ENCODE measurements at places on chromosomes 2 and 18. TPM values are rescaled to one million over a fixed set of nuclear protein-coding genes. Genes with fewer than 3 reads are reported as not detected.

- DNase-seq: no peak
Measured at GRCh38 chr2:45898819-45899218, 247.3 kb downstream of the PRKCE start.

Gene TMEFF2
- not detected for total RNA-seq

Gene ZNF385B
- total RNA-seq: 5.3 TPM

GRCh38 chr2:207995887-207996286 lies 29.4 kb downstream of the PLEKHM3 start:
- DNase-seq: no peak

Gene MC5R
- total RNA-seq: not detected

- DNase-seq: no peak
Measured at GRCh38 chr2:37630301-37630700, 41.1 kb downstream of the CDC42EP3 start.

Gene MRO
- 2.0 TPM for total RNA-seq

DNA sequence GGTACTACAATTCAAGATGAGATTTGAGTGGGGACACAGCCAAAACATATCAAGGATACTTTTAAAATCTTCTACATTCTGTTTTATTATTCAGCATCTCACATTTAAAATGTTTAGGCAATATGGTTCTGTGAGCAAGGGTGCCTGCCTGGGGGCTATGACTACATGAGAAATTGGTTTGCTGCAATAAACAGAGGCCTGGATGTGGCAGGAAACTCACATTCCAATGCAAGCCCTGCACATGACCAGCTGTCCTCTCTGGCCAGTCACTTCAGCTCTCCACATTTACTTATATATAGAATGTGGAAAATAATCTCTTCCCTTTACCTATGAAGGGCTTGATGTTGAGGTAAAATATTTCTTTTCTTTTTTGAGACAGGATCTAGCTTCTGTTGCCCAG lies 193.4 kb downstream of the LRRTM1 start:
- no peak for DNase-seq

DNA sequence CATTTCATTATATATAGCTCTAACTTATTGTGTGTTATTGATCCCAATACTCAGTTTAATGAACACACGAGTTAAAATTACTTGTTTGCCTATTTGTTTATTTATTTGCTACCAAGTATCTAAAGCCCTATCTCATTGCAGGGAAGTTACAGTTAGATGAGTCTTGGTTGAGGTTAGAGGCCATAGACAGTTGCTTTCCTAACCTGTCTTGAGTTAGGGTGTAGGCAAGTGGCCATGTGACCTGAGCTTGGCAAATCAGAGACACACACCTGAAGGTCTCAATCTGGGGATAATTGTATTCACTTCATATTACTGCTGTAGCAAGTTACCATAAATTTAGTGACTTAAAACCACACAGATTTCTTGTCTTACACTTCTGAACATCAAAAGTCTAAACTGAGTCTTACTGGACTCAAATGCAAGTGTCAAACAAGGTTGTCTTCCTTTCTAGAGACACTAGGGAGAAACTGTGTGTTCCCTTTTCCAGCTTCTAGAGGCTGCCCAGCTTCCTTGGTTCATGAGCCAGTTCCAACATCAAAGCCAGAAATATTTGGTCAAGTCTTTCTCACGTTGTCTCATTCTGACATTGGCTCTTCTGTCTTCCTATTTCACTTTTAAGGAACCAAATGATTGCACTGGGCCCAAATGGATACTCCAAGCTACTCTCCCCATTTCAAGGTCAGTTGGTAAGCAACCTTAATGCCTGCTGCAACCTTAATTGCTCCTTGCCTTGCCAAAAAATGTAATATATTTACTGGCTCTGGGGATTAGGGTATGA lies 39.7 kb downstream of the COL3A1 start:
- DNase-seq: no peak

Gene OTX1
- not detected for total RNA-seq

Gene LIMS3
- 3.7 TPM for total RNA-seq

- no peak for DNase-seq
Measured at GRCh38 chr18:79819968-79820351, 22.2 kb downstream of the KCNG2 start.

GRCh38 chr2:41698678-41699422 lies 349.0 kb upstream of the PKDCC start:
- DNase-seq: peak; percentile 70

- DNase-seq: no peak
Measured at GRCh38 chr2:118814368-118814767, 33.1 kb downstream of the EN1 start.

Gene ABCG5
- total RNA-seq: not detected

Gene ANKRD30B
- 17.2 TPM for total RNA-seq

GRCh38 chr2:206698811-206699210 lies 19.4 kb downstream of the DYTN start:
- DNase-seq: no peak

Gene ALLC
- 7.6 TPM for total RNA-seq

- DNase-seq: no peak
Measured at GRCh38 chr2:62201307-62201706, 5.4 kb downstream of the B3GNT2 start.

- no peak for DNase-seq
Measured at GRCh38 chr2:101698014-101698843, 722 bp downstream of the MAP4K4 start.

DNA sequence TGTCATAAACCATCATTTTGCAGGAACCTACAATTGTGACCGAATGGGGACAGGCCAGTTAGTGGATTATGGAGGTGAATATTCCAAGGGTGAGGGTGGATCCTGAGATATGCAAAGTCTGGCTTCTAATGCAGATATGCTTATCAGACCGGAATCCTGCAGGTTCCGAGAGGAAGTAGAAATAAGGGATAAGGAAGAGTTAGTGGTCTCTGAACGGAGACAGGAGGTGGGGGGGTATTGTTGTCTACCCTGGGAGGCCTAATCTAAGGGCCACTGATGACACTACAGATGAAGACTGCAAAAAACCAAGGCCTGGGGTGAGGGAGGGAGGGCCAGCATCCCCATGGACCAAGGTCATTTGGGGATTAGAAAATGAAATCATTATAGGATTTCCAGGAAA lies 67.7 kb upstream of the GATA6 start:
- no peak for DNase-seq

DNA sequence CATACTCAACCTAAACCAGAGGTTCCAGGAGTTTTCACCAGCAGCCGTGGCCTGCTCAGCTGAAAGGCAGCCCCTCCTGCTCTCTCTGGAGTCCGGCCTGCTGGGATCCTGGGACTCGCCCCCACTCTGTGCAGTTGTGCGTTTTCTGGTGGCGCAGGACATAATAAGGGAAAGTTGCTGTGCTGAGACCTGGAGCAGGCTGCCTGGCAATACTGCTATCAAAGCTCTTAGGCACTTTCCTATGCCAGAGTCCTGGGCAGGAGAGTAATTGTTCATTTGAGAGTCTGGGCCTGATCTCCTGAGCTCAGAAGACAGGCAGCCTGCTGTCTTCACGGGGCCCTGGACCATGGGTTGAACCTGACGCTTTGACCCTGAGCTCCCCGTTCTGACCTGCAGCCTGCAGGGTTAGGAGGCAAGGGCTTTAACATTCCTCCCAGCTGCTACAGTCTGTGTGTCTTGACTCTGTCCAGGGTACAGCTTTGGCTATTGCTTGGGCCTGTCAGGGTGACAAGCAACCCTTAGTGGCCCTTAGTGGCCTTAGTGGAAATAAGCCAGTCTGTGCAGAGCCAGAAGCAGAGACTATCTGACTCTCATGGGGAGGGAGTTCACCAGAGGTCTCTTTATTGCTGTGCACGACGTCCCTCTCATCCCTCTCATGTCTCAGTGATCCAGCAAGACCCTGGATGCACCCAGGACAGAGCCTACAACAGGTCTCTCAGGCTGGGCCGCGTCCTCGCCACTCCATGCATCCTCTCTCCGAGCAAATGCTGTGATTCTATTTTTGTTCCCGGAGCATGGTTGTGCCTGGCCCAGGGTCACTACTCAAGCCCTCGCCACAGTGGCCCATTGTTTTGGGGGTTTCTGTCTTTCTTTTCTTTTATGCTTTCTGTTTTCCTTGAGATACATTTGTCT lies 60.6 kb downstream of the ACKR3 start:
- peak; percentile 50 for DNase-seq

GRCh38 chr2:156042895-156043294 lies 289.6 kb downstream of the NR4A2 start:
- DNase-seq: no peak

Gene CLASP1
- 72.7 TPM for total RNA-seq

DNA sequence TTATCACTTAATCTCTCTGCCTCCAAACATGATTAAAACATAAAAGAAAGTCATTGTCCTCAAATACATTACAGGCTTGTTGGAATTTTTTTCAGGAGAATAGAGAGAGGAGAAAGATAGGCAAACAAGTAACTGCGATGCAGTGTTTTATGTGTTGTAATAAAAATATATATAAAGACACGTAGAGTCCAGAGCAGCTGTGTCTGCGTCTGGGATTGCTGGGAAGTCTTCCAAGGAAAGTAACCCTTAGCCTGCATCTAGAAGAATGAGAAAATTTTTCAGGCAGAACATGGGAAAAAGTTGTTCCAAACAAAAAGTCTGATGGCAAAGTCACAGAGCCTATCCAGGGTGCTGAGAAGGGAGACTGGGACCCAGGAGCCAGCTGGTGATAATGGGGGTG lies 91.8 kb upstream of the ST6GAL2 start:
- no peak for DNase-seq

DNA sequence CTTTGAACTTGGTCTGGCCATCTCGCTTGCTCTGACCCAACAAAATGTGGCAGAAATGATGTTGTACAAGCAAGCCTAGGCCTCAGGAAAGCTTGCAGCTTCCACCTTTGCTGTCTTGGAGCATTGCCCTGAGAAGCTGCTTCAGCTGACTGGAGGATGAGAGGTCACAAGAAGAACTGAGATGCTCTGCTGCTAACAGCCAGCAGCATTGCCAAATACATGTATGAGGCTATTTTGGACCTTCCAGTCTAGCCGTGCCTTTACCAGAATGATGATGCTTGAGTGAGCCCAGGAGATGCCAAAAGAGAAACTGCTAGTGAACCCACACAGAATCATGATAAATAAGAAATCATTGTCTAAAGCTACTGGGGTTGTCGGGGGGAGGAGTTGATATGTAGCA lies 13.2 kb upstream of the ITGAV start:
- no peak for DNase-seq

DNA sequence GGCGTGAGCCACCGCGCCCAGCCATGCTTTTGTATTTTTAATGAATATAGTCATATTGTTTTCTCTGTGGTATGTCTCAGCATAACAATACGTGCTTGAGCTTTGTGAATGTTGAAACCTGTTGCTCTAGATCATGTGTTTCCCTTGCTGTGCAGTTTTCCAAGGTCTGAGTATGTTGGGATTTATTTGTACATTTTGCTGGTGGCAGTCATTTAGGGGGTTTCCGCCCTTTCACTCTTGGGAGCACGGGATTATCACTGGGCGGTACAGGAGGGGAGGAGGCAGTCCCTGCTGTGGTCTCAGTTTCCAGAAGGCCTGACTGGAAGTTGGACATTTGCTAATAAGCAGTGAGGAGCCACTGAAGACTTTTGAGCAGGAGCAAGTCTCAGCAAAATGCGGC lies 24.9 kb upstream of the CATIP start:
- no peak for DNase-seq

Gene OTOS
- not detected for total RNA-seq

GRCh38 chr18:58965291-58966004 lies 100.8 kb downstream of the ZNF532 start:
- DNase-seq: no peak
